ENCODE measurements at places on chromosomes 2 and 18.
A peak's percentile ranks its signal among the peaks of the same experiment; 100 is the strongest.

DNA sequence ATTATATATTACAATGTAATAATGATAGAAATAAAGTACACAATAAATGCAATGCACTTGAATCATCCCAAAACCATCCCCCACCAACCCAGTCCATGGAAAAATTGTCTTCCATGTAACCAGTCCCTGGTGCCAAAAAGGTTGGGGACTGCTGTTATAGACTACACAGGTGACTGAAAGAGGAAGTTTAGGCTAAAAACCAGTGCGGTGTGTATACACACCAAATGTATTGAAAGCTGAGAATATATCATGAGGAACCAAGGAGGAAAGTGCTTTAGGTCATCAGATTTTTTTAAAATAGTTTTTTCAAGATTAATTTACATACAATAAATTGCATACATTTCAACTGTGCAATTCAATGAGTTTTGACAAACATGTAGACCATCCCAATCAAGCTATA, 20.5 kb upstream of the C1D start:
- DNase-seq = no peak

DNA sequence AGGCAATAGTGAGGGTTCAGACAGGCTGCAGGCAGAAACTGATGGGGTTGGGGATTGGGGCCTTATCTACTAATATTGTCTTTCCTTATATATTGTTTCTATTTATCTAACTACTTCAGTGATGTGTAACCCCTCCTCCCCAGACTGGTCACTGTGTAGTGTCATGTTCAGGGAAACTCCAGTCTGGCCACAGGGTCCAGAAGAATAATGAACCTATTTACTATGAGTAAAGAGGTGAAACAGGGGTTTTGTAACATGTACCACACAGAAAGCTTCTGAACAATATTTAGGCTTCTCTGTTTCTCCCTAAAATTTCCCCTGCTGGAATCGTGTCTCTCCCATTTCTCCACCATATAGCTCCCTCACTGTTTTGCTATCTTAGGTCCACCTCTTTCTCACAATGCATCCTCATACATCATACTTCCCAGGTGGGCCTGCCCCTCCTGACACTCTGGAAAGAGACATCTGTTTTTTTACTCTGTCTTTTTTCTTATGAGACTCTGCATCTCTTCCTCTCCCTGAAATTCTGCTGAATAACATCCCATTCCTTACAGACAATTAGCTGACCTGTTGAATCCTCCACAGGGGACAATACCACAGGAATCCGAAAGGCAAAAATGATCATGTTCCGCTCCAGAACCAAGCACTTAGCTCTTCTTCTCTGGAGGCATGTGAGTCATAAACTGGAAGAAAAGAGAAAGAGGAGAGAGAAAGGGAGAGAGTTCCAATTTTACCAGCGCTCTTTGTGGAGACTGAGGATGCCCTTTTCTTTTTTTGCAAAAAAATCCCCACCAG, 154.8 kb downstream of the ZEB2 start:
- no peak for DNase-seq

DNA sequence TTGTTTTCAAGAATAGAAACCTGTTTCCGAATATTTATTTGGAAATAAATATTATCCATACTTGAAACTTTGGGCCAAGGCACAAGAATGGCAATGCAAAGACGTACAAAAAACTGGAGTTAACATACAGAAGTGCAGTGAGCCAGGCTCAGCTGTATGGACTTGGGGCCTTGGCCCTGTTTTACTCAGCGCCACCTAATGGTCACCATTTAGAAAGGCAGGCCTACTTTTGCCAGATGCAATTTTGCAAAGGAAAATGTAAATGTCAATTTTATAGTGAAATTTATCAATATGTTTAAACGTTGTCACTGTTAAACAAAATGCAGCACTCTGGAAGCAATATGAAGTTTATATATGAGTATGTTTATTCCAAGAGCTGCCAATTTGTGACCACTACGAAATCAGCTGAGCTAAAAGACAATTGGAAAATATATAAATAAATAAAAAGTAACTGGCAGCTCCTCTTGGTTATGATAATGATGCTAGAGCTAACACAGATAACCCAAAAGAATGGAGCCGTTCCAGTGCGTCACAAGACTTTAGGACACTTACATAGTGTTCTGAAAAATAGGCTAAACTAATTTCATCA, 155.0 kb downstream of the ARHGAP15 start:
- DNase-seq = peak; percentile 58

GRCh38 chr2:241708879-241709278, 7.0 kb downstream of the ING5 start:
- DNase-seq = no peak

DNA sequence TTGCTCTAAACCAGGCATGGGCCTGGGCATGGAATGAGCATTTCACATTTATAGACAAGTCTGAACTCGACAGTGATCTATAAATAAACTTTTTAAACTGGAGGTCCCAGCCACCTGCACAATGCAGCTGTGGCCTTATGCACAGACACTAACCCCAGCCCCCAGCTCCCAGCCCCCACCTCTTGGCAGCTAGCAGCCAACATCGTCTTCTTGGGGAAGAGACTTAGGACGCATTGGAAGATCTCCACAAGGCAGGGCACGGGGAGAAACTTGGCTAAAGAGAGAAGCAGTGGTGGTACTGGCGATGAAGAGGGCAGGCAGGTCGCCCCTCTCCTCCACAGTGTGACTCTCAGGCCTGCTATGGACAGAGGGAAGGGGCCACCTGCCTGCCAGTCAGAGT, 213.2 kb downstream of the ANAPC1 start:
- no peak for DNase-seq

Measured in CD4-positive, alpha-beta T cell treated with Interleukin-21 for 1 hour (primary cell).